ENCODE measurements at places on chromosomes 6 and 20.

DNA sequence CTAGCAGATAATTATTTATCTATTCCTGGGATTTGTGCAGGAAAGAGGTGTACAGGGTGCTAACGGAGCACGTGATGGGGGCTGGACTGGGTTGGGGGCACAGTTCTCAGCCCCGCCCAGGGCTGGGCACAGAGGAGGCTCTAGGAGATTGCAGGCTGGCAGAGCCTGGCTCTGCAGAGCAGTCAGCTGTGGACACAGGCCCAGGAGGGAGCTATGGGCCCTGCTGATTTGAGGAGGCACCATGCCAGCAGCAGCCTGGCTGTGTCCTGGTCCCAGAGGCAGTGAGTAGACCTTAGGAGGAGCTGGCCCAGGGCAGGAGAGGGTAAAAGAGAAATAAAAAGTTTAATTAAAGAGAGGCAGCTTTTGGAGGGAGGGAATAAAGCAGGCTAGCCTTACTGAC, 19.3 kb downstream of the MAFB start:
- no peak for DNase-seq

GRCh38 chr6:13523826-13524622, 36.6 kb upstream of the GFOD1 start:
- DNase-seq, result no peak

DNA sequence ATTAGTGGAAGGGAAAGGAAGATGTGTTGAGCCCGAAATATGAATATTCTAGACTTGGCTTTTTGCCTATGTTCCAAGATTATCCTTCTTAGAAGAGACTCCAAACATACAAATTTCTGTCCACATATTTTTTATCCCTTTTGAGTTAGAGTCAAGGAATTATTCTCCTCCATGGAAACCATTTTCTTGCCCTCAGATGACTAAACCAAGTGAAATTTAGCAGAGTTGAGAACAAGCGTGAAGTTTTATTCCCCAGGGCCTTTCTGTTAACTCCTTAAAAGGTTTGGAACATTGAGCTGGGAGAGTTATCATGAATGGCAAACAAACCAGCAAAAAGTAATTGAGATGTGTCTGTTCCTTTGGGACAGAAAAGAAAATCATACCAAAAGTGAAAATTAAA, 286.1 kb upstream of the PLCB4 start:
- no peak for DNase-seq

- DNase-seq, result no peak
Measured at GRCh38 chr6:25486550-25486949, 165.5 kb upstream of the SCGN start.

DNA sequence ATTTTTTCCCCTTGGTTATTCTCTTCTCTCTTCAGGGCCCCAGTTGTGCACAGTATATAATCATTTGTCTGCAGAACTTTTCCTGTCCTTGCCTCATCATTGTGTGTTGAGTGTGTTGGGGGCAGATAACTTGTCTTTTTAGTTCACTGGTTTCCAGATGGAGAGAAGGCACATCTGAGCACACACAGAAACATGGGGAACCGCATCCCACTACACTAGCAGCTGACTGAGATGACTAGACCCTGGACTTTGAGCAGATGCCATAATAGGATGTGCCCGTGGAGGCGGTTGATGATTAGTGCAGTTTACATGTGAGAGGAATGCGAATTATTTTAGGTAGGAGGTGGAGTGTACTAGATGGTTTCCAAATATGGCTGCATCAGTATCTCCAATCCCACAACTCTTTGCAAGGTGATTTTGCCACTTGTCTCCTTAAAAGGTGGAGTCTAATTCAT, 26.5 kb upstream of the SH3BGRL2 start:
- no peak for DNase-seq

DNA sequence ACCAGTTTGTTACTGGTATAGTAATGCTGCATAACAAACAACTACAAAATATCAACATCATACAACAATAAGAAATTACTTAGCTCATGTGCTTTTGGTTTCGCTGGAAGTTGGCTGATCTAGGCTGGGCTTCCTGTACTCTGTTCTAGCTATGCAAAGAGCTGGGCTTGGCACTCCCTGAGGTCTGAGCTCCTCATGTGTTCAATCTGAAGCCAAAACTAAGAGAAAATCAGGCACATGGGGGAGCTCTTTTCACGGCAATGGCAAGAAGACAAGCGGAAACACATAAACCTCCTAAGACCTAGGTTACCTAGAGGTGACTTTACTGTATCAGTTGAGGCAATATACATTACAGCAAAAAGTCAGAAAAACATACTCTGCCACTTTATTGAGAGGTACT, 574.2 kb downstream of the KHDRBS2 start:
- DNase-seq, result no peak

GRCh38 chr6:16440636-16441212, 202.3 kb downstream of the GMPR start:
- DNase-seq, result no peak

DNA sequence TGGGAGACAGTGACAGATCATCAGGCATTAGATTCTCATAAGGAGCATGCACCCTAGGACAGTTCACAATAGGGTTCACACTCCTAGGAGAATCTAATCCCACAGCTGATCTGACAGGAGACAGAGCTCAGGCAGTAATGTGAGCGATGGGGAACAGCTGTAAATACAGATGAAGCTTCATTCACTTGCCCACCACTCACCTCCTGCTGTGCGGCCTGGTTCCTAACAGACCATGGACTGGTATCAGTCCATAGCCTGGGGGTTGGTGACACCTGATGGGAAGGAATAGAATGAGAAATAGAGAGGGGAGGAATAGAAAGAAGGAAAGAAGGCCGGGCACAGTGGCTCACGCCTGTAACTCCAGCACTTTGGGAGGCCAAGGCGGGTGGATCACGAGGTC, 336.8 kb upstream of the SASH1 start:
- no peak for DNase-seq

DNA sequence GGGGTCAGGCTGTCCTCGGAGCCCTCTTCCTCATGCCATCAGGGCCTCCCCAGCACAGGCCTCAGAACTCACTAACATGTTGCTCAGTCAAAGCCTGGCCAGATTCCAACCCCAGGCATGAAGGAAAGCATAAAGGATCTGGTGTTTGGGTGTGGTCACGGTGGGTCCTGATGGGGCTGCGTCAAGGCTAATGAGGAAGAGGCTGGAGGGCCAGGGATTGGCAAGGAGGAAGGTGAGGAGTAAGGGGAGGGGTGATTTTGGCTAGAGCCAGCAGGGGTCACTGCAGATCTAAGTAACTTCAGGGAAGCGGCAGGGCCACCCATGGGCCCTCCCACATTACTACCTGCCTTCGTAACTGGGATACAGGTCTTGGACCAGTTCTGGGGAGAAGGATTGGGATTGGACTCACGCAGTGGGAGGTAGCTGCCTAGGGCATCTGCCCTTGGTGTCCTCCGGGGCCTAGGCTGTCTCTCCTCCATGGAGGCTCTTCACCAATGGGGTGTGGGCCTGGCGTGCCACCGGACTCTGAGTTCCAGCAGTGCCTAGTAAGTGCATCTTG, 36.2 kb upstream of the MRPS18A start:
- DNase-seq, result no peak

DNA sequence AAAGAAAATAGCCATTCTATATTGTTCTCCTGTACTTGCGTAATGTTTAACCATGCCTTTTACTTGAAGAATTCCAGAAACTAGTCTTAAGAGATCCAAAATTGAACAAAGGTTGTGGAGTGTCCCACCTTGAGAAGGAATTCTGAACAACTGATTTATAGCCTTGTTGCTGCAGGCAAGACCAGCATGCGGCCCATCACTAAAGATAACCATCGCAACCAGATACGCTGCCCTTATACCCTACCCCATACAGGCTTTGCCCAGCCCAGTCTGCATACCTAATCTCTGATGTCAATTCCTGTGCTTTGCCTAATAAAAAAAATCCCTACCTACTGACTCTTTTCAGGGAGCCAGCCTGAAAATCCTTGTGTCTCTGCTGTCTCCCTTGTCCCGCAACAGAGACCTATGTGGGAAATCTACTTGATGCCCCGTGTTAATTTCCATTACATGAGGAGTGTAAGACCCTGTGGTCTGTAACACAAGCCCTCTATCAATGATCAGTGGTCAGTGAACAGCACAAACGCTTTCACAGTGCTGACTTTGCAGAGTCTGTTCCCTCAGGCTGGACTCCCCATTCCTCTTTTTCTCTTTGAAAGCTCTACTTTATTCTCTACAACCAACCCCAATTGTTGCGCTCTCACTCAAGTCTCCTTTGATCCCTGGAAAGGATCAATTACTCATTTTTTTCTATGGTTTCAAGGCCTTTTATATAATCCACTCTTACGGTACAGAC, 125.7 kb upstream of the BTBD3 start:
- no peak for DNase-seq

DNA sequence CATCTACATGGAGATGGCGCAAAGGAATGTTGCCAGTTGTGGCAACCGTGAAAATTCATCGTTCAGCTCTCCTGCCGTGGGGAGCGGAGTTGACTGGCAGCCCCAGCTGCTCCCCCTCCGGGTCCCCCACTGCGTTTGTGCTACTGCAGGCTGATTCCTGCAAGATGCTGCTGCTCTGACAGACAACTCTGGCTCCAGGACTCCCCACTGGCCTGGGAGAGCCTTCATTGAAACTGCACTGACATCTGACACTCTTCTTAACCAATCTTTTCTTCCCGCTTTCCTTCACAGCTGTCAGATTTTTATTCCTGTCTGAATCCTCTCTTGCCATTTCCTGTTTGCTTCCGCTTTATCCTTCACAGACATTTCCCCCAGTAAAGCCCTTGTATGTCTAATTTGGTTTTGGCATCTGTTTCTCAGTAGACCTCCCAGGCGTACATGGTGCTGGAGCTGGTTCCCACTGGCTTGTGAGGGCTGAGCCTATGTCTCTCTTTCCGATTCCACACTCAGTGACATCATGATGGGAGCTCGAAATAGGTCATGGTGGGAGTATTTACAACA, 9.5 kb upstream of the ATRN start:
- DNase-seq, result no peak

DNA sequence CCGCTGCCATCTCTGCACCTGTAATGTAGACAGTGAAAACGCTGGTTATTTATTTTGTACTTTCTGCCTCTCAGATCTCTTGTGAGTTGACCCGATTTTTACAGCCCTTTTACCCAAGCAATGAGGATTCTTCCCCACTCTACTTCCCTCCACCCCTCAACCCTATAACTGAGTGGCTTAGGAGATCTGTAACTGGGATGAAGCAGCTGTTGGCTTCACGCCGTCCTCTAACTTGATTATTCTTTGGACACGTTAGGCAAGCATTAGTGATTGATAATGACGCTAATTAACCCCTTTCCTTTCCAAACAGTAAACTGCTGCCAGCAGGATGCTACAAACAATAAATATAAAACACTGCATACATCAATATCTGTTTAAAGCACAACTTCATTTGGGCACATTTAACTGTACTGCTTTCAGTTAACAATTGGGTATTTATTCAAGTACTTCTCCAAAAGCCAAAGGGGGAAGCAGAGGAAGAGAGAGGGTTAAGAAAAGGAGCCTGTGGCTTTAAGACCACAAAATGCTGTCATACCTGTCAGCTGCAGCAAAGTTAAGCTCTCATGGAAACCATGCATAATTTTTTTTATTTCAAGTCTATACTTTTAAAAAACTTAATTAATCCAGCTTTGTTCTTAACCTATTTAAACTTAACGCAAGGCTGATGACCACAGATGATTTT, 21.2 kb downstream of the TFAP2A start:
- no peak for DNase-seq

- DNase-seq, result no peak
Measured at GRCh38 chr6:4032475-4032874, 46.5 kb downstream of the FAM217A start.

DNA sequence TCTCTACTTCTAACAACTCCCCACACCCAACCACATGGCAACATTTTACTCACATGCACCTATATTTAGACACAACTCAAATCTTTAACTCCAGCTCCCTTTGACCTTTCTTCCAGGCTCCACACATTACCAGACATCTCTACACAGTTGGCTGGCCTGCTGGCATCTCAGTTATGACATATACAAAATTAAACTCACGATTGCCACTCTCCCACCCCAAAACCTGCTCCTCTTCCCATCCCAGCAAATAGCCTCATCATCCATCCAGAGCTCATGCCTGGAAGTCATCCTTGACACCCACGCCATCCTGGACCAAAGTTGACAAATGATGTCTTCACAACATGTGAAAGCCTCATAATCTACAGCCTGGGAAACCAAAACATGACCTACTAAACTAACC, 176.6 kb downstream of the PKHD1 start:
- no peak for DNase-seq

GRCh38 chr6:158879180-158879579, 60.0 kb upstream of the EZR start:
- DNase-seq, result no peak

- no peak for DNase-seq
Measured at GRCh38 chr6:101011186-101011585, 130.1 kb upstream of the ASCC3 start.

GRCh38 chr20:36273414-36274180, 32.5 kb upstream of the DLGAP4 start:
- no peak for DNase-seq

DNA sequence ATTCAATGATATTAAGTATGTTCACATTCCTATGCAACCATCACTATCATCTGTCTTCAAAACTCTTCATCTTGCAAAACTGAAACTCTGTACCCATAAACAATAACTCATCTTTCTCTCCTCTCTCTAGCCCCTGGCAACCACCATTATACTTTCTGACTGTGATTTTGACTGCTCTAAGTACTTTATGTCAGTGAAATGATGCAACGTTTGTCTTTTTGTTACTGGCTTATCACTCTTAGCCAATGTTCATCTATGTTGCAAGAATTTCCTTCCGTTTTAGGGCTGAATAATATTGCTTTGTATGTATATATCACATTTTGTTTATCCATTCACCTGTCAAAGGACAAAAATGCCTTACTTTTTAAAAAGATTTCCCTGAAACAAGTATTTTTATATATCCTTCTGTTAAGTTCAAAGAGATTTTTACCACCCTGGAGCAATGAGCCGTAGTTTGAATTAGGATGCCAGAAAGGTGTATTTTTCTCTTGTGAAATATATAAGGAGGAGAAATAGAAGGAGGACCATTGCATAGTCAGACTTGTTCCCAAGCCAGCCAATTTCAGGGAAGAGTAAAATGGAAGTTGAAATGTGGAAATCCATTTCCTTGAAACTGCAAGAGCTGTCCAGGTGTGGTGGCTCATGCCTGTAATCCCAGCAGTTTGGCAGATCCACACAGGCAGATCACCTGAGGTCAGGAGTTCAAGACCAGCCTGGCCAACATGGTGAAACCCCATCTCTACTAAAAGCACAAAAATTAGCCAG, 4.0 kb upstream of the CGAS start:
- DNase-seq, result no peak

- no peak for DNase-seq
Measured at GRCh38 chr20:23608251-23608846, 2.6 kb upstream of the CST9 start.

DNA sequence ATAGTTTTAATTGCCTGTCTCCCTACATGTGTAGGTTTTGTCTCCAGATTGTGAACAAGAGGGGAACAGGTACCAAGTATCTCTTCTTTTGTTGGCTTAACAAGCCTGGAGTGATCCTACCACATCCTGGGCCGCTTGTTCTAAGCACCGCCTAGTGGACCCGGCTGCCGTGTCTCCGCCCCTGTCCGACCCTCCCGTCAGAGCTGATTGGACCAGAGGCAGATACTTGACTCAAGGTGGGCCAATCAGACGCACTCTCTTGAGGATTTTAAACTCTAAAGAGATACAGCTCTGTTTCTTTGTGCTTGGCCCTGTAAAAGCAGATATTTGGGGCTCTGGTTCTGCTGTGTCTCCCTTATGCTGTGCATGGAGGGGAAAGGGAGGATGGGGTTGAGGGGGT, 68.2 kb downstream of the PRDM1 start:
- no peak for DNase-seq

- no peak for DNase-seq
Measured at GRCh38 chr6:563863-564262, 93.0 kb downstream of the HUS1B start.
